Mesenchymal stem cell (in vitro differentiated cells and primary cell): ENCODE measurements at places on chromosomes 4 and X.

DNA sequence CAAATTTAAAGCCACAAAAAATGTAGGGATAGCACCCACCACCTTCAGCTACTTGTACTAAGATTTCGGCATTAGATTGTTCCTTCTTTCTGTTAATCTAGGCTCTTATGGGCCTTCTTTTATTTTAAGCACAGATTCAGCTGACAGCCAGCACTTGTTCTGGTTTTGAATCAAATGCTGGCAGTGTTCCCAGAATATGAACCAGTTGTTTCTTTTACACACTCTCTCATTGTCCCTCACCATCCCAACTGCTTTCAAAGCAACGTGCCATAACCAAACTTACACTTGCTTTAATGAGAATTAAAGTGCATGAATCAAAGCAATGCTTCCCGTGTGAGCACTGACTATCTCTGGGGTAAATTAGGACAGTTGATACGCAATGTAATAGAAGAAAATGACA lies 744.5 kb upstream of the FAM241A start:
- peak; percentile 22 for DNase-seq

- DNase-seq, result no peak
Observed at GRCh38 chrX:68375803-68376202, 57.5 kb downstream of the OPHN1 start.

- peak; percentile 35 for DNase-seq
Observed at GRCh38 chrX:51860679-51861078, 32.7 kb upstream of the MAGED1 start.

DNA sequence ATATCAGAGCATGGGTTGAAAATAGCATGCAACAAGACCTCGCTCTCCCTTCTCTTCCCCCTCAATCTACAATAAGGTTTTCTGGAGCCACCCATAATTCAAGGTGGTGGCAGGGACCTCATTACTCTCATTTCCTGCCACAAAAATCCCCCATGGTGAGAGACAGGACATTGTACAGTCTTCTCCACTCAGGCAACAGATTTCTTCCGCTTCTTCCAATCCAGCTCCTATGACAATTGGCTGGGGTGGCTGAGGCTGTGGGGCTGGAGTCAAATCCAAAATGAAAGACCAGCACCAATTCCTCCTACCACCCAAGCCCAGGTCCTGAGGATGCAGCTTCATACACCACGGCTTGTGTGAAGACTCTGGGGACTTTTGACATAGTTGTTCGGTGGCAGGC lies 40.3 kb upstream of the NKRF start:
- DNase-seq, result no peak

DNA sequence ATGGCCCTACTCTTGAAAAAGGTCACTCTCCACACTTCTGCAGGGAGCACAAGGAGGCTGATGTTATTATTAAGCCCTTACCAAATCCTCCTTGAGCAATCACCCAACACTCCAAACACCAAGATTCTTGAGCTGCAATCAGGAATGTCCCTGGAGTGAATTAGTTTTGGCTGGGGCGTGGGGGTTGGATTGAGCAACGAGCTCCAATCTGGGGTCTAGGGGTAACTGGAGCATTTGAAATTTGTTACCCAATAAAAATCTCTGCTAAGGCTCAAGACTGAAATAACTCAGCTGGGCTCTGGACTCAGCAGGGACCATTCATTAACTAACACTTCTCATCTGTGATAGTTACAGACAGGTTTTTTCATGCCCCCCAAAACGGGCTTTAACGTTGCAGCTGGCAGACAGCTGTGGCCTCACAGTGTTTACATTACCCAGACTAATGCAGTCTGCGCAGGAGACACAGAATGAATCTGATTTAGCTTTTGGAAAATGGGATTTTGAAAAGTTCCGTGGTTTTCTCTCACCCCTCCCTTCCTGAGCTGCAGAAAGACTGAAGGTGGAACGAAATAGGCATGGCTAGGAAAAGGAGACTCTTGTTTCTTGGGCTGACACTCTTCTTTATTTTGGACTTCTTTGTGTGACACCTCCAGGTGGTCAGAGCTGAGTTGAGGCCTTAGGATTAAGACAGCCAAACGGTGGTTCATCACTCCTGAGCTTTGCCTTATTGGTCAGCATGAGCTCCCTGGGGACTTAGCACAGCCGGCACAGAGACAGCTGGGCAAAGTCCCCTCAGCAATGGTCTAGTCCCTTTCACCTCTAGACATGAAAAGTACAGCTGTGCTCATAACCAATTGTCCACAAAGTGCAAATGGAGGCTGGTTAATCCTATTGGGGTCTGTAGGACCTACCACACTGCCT lies 26.6 kb downstream of the PLAC1 start:
- peak; percentile 79 for DNase-seq

- no peak for DNase-seq
Observed at GRCh38 chr4:75484190-75484589, 30.0 kb downstream of the RCHY1 start.

DNA sequence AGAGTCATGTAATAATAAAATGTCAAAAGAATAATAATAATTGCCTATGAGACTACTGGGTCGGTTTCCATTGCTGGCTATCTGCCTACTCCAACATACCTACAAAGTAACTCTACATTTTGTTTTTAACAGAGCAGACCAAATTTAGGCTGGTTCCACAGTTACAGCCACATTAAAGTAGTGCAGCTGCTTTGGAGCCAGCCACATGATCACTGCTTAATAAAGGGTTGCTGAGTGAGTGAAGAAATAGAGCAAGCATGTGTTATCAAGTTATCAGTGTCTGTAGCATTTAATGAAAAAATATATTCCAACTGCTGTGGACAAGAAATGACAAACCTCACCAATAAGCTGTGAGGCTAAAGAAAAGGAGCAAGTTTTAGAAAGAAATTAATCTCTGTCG lies 782.3 kb downstream of the PCDH18 start:
- DNase-seq, result no peak
